ENCODE measurements at places on chromosomes 12 and 14.

DNA sequence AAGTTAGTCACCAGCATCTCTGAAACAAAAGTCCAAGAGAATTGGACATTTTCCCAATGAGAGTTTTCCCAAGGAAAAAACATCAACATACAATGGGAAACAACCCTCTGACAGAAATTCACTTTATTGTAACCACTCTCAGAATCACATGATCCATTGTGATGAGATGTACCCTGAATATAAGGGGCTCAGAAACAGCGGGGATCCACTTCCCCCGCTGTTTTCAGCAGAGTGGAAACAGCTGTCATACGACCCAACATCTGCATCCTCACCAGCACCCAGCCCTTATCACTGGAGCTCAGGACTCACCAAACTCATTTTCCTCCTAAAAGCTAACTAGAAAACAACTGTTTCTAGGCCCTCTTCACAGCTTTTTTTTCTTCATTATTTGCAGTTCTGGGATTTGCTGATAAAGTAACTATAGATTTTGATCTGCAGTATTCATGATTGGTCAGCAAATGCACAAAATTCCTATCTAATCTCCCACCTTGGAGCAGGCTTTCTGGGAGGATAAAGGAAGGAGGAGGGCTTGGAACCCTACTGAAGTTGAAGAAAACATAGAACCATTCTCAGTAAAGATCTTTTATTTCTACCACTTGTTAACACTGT lies 31.3 kb downstream of the CORO1C start:
- H3K27me3 ChIP-seq: no peaks in the 10 kb centered on the region
- DNase-seq: no peak
- H3K4me3 ChIP-seq: no peak overlapping the region
- peaks cover 56% of the 10 kb centered on the region for H3K4me1 ChIP-seq

- no peak overlapping the region for H3K27ac ChIP-seq
- no peaks in the 10 kb centered on the region for H3K36me3 ChIP-seq
- H3K27me3 ChIP-seq: no peaks in the 10 kb centered on the region
Observed at GRCh38 chr12:52383331-52383730, 2.1 kb downstream of the KRT84 start.

- H3K36me3 ChIP-seq: peaks cover 6% of the 10 kb centered on the region
- H3K27me3 ChIP-seq: peaks cover 2% of the 10 kb centered on the region
- H3K4me1 ChIP-seq: peaks cover 17% of the 10 kb centered on the region
- H3K27ac ChIP-seq: no peak overlapping the region
- DNase-seq: no peak
Observed at GRCh38 chr14:79825046-79825521, 386.2 kb downstream of the DIO2 start.

- no peaks in the 10 kb centered on the region for H3K27me3 ChIP-seq
- no peaks in the 10 kb centered on the region for H3K36me3 ChIP-seq
- no peak for DNase-seq
- no peak overlapping the region for H3K4me3 ChIP-seq
- no peaks in the 10 kb centered on the region for H3K4me1 ChIP-seq
Observed at GRCh38 chr12:15600223-15600935, 188.8 kb downstream of the EPS8 start.

GRCh38 chr14:61396279-61396678 lies 74.9 kb downstream of the PRKCH start:
- DNase-seq: no peak
- no peak overlapping the region for H3K4me3 ChIP-seq
- H3K27ac ChIP-seq: no peak overlapping the region

GRCh38 chr12:127012109-127012508 lies 1254.9 kb upstream of the TMEM132C start:
- H3K4me1 ChIP-seq: no peaks in the 10 kb centered on the region
- DNase-seq: no peak
- H3K27ac ChIP-seq: no peak overlapping the region

- H3K36me3 ChIP-seq: no peaks in the 10 kb centered on the region
- no peak overlapping the region for H3K4me3 ChIP-seq
- no peak overlapping the region for H3K27ac ChIP-seq
- H3K4me1 ChIP-seq: no peaks in the 10 kb centered on the region
- no peaks in the 10 kb centered on the region for H3K27me3 ChIP-seq
- no peak for DNase-seq
Observed at GRCh38 chr12:74663958-74664357, 126.3 kb downstream of the ATXN7L3B start.

DNA sequence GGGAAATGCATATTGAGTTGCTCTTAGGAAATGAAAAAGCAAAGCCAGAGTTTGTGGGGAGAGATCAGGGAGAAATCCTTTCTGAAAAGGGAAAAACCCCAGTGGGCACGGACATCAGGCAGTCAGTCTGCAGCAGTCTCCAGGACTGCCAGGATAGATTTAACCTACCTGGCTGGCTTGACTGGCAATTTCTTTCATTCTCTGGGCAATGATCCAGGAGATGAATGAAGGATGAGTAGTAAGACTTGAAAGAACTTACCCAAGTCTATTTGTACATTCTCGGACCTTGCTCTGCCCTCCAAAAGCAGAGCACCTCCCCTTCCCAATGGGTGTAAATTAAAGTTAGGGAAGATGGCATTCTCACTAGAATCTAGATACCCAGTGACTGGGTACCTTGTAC lies 42.9 kb downstream of the CMAS start:
- no peak overlapping the region for H3K27ac ChIP-seq
- 0 out of 2 replicates have a peak, but pooled peaks cover 4% of the 10 kb centered on the region for H3K4me1 ChIP-seq
- no peaks in the 10 kb centered on the region for H3K27me3 ChIP-seq
- no peaks in the 10 kb centered on the region for H3K36me3 ChIP-seq
- DNase-seq: no peak
- H3K4me3 ChIP-seq: no peak overlapping the region

GRCh38 chr12:29662734-29663323 lies 120.9 kb downstream of the TMTC1 start:
- H3K4me1 ChIP-seq: peaks cover 35% of the 10 kb centered on the region
- peaks cover 2% of the 10 kb centered on the region for H3K36me3 ChIP-seq
- no peak overlapping the region for H3K4me3 ChIP-seq
- H3K27ac ChIP-seq: peak overlapping the region; percentile 29
- H3K27me3 ChIP-seq: no peaks in the 10 kb centered on the region

DNA sequence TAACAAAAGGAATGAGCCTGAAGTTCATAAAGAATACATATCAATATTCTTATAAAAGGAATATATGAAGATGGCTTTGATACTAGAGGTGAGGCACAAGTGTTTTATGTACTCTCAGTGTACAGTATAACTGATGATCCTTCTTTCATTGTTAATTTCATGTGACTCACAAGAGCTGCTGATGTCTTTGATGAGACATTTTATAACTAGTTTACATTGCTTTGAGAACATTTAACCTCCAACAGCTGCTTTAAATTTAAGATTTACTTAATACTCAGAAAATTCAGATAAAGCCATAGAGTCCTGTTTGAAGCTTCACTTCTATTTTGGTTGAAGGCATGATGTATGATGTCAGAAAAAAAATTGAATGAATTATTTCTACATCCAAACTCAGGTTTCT lies 59.8 kb downstream of the WASHC4 start:
- no peaks in the 10 kb centered on the region for H3K4me1 ChIP-seq
- H3K4me3 ChIP-seq: no peak overlapping the region
- no peak overlapping the region for H3K27ac ChIP-seq

DNA sequence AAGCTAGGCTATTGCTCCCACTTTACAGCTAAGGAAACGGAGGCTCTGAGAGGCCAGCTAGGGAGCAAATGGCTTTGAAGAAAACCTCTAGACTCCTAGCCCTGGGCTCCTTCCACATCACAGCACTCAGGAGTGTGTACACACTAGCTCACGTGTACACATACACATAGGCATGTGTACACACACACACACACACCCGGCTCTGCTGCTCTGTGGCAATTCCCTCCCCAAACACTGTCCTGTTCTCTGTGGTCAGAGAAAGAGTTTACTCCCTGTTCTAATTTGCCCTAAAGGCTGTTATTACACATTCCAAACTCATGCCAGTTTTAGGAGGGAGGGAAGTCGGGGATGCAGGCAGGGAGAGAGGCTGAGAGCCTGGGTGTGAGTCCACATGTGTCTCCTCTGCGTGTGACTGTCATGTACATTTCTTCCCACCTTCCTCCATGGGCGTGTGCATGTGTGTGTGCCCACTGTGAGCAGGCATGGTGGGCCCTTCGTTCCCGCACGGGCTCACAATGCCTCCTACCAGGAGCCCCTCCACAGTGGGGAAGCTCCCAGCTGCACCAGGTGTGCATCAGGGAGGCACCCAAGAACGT lies 14.2 kb downstream of the TRPV4 start:
- peaks cover 11% of the 10 kb centered on the region for H3K4me1 ChIP-seq
- DNase-seq: no peak
- no peak overlapping the region for H3K4me3 ChIP-seq
- H3K27me3 ChIP-seq: no peaks in the 10 kb centered on the region
- H3K27ac ChIP-seq: no peak overlapping the region

GRCh38 chr12:49925433-49926204 lies 21.9 kb upstream of the FAIM2 start:
- no peaks in the 10 kb centered on the region for H3K36me3 ChIP-seq
- no peak for DNase-seq
- no peak overlapping the region for H3K27ac ChIP-seq

DNA sequence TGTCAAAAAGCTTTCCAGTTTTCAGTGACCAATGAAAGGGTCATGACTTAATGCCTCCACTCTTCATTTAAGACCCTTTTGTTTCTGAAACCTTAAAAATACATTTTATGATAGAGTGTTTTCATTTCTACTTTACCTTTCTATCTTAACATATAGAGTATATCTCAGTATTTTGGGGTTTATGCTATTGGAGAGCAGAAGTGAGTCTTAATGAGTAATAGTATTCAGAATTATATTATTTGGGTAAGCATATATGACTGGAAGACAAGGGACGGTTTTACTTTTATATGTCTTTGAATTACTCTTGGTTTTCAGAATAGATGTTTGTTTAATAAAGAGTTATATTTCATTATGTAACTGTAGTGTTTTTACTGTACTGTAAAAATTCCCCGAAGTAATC lies 10.8 kb downstream of the ARHGAP5 start:
- peaks cover 39% of the 10 kb centered on the region for H3K4me1 ChIP-seq
- H3K27me3 ChIP-seq: no peaks in the 10 kb centered on the region
- DNase-seq: no peak
- H3K4me3 ChIP-seq: no peak overlapping the region
- H3K27ac ChIP-seq: no peak overlapping the region

- no peak for DNase-seq
- no peaks in the 10 kb centered on the region for H3K27me3 ChIP-seq
- H3K4me1 ChIP-seq: no peaks in the 10 kb centered on the region
- peaks cover 14% of the 10 kb centered on the region for H3K36me3 ChIP-seq
Observed at GRCh38 chr12:80282226-80282625, 161.8 kb upstream of the PTPRQ start.
